ENCODE measurements at places on chromosomes 4 and X. TPM values are rescaled to one million over a fixed set of nuclear protein-coding genes. Genes with fewer than 3 reads are reported as not detected.

DNA sequence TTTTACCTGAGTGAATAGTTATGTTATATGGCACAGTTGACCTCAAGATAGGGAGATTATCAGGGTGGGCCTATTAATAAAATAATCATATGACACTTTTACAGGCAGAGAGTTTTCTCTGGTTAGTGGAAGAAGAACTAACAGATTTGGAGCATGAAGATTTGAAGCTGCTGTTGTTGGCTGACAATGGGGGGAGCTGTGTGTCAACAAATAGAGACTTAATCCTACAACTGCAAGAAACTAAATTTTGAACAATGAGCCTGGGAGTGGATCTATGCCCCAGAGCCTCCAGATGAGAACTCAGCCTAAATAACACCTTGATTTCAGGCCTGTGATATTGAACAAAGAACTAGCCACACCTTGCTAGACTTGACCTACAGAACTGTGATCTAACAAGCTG is 7.2 kb upstream of the CCSER1 start:
- H3K27me3 ChIP-seq, result peaks cover 12% of the 10 kb centered on the region
- no peaks in the 10 kb centered on the region for H3K36me3 ChIP-seq
- DNase-seq, result no peak
- no peaks in the 10 kb centered on the region for H3K4me1 ChIP-seq
- no peak overlapping the region for H3K27ac ChIP-seq

DNA sequence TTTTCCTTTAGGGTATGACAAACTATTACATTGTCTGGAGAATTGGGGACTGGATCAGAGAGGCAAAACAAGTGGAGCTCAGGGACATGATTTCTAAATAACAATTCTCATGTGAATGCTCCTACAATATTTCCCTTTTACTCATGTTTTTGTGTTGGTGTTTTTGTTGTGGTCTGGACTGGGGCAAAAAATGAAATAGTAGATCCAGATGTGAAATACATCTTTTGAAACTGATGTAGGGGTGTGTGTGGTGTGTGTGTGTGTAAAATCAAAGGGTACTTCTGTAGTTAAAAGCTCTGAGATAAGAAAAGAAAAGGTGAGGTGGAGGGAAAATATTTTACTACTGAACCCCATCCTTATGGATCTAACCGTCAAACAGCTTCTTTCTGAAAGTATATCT is 188.4 kb upstream of the RPL34 start:
- DNase-seq, result no peak
- no peaks in the 10 kb centered on the region for H3K27me3 ChIP-seq
- peaks cover 1% of the 10 kb centered on the region for H3K36me3 ChIP-seq
- peak overlapping the region; percentile 9 for H3K27ac ChIP-seq
- peaks cover 54% of the 10 kb centered on the region for H3K4me1 ChIP-seq

DNA sequence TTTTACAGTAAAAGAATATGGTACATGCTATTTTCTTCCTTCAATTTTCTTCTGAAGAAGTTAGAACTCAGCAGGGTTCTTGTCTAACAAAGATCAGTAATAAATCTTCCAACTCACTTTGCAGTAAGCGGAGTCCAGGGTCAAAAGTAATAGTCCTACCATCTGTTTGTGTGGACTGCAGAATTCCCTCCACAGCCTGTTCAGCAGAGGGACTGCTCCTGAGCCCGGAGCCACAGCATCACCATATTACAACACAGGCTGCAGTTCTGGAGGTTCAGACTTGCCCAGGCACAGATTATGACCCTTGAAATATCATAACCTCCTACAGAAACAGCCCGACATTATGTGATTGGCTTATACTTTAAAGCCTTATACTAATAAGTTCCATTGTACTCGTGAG is 10.3 kb downstream of the FHDC1 start:
- no peaks in the 10 kb centered on the region for H3K36me3 ChIP-seq
- no peaks in the 10 kb centered on the region for H3K4me1 ChIP-seq
- no peak overlapping the region for H3K27ac ChIP-seq

- peaks cover 10% of the 10 kb centered on the region for H3K36me3 ChIP-seq
- no peaks in the 10 kb centered on the region for H3K27me3 ChIP-seq
- DNase-seq, result no peak
- no peaks in the 10 kb centered on the region for H3K4me1 ChIP-seq
- H3K27ac ChIP-seq, result no peak overlapping the region
These were observed 110.7 kb downstream of the CFAP299 start for GRCh38 chr4:80446248-80446647.

DNA sequence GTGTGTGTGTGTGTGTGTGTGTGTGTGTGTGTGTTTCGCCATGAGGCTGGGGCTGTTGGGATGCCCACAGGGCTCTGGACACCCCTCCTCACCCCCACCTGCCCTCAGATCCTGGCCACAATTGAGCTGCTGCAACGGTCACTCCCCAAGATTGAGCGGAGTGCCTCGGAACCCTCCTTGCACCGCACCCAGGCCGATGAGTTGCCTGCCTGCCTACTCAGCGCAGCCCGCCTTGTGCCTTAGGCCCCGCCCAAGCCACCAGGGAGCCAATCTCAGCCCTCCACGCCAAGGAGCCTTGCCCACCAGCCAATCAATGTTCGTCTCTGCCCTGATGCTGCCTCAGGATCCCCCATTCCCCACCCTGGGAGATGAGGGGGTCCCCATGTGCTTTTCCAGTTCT is 10.2 kb downstream of the ARAF start:
- no peak overlapping the region for H3K4me3 ChIP-seq
- H3K36me3 ChIP-seq, result peaks cover 31% of the 10 kb centered on the region
- peaks cover 7% of the 10 kb centered on the region for H3K4me1 ChIP-seq
- H3K27ac ChIP-seq, result no peak overlapping the region

- H3K4me1 ChIP-seq, result peaks cover 9% of the 10 kb centered on the region
- H3K4me3 ChIP-seq, result no peak overlapping the region
- H3K27me3 ChIP-seq, result peaks cover 60% of the 10 kb centered on the region
These were observed 1.3 kb upstream of the JAKMIP1 start for GRCh38 chr4:6201580-6202091.

GRCh38 chr4:119477412-119478053 is 151.1 kb downstream of the PDE5A start:
- H3K36me3 ChIP-seq, result peaks cover 27% of the 10 kb centered on the region
- no peaks in the 10 kb centered on the region for H3K27me3 ChIP-seq
- H3K4me3 ChIP-seq, result no peak overlapping the region
- no peak overlapping the region for H3K27ac ChIP-seq

GRCh38 chr4:3022651-3023050 is 51.7 kb downstream of the HTT-AS start:
- no peaks in the 10 kb centered on the region for H3K27me3 ChIP-seq
- peaks cover 1% of the 10 kb centered on the region for H3K4me1 ChIP-seq
- H3K4me3 ChIP-seq, result no peak overlapping the region
- no peak overlapping the region for H3K27ac ChIP-seq

GRCh38 chr4:177386278-177386815 is 55.9 kb downstream of the AGA start:
- no peak overlapping the region for H3K4me3 ChIP-seq
- H3K36me3 ChIP-seq, result no peaks in the 10 kb centered on the region
- no peak for DNase-seq
- H3K4me1 ChIP-seq, result peaks cover 8% of the 10 kb centered on the region
- no peak overlapping the region for H3K27ac ChIP-seq

GRCh38 chrX:13733506-13733905 is 914 bp downstream of the TRAPPC2 start:
- no peaks in the 10 kb centered on the region for H3K27me3 ChIP-seq
- H3K4me1 ChIP-seq, result peaks cover 33% of the 10 kb centered on the region
- H3K4me3 ChIP-seq, result peak overlapping the region; percentile 96
- peaks cover 53% of the 10 kb centered on the region for H3K36me3 ChIP-seq
- H3K27ac ChIP-seq, result peak overlapping the region; percentile 97
- no peak for DNase-seq

- H3K27me3 ChIP-seq, result no peaks in the 10 kb centered on the region
- H3K27ac ChIP-seq, result no peak overlapping the region
- no peaks in the 10 kb centered on the region for H3K4me1 ChIP-seq
- no peaks in the 10 kb centered on the region for H3K36me3 ChIP-seq
These were observed 58.5 kb downstream of the APOO start for GRCh38 chrX:23849241-23849640.

GRCh38 chrX:124804962-124805361 is 458.6 kb downstream of the SH2D1A start:
- H3K27me3 ChIP-seq, result no peaks in the 10 kb centered on the region
- no peak overlapping the region for H3K27ac ChIP-seq
- H3K36me3 ChIP-seq, result peaks cover 1% of the 10 kb centered on the region
- no peak overlapping the region for H3K4me3 ChIP-seq
- H3K4me1 ChIP-seq, result no peaks in the 10 kb centered on the region

The HSD17B13 gene
- total RNA-seq, result not detected

The PCDH11X gene
- total RNA-seq, result not detected

The MID2 gene
- total RNA-seq, result 9.3 TPM

The LDB2 gene
- not detected for total RNA-seq
